ENCODE measurements at places on chromosomes 7 and 10.
A peak's percentile ranks its signal among the peaks of the same experiment; 100 is the strongest.

DNA sequence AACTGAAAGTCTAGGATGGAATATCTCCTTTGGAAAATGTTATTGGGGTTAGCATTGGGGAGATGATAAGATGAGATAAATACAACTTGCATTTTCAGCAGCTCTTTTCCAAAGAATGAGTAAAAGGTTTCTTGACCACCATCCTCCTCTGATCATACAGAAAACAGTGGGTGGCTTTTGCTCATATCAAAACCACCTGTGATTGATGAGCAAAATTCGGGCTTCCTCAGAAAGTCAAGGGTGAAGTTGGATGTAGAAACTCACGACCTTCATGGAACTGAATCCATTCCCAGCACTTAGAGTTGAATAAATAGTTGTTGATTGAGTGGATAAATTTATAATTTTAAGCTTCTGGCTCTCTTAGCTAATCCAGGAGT lies 158.4 kb downstream of the DNAJB6 start:
- no peak for DNase-seq

DNA sequence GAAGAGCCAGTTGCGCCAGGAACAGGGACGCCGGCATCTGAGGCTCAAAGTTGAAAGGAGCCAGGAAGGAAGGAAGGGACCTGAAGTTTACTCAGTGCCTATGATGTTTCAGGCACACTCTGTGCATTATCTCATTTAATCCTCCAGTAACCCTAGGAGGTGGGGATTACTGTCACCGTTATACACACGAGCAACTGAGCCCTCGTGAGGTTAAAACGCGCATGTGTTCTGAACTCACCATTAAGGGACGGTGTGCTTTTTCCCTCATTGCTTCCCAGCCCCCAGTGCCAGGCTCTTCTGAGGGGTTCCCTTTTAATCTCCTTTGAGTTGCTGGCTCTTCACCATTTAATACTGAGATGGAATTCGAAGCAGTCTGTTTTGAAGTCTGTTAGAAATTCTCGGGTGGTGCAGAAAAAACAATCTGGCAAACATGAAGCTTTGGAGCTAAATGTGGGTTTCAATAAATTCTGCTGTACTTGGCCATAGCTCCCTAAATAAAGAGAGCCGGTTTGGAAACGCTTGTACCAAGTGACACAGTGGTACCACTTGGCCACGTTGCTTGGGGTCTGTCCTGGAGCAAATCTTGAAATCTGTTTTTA lies 102.2 kb downstream of the TAX1BP1 start:
- DNase-seq = peak; percentile 39

GRCh38 chr7:26815426-26815825 lies 49.0 kb downstream of the SKAP2 start:
- no peak for DNase-seq

DNA sequence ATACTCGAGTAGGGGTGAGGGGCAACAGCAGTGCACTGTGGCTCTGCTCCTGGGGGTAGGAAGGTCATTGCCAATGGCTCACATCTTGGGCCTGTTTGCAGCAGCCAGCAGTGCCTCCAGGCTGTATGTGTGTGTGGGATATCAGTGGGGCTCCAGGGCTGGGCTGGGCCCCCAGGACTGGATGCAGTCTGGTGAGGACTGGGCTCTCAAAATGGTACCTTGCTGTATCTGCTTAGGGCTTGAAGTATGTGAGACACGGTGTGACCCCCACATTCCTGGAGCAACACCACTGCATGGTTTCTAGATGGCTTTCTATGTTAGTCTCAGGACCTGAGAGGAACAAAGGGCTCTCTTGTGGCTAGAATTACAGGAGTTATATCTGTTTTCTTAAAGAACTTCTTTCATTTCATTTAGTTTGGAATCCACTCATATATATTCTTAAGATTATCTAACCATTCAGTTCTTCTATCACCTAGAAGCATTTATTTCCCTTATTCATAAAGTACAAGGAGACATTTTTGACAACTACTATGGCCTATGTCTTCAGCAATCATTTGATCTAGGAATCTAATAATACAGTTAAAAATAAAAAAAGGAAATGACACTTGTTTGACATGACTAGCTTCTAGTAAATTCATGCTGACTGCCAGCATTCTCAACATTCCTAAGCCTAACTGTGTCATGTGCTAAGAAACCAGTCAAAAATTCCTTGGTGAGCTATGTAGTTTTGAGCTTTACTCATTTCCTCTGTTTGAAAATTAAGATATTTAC lies 443.2 kb upstream of the SEMA3A start:
- DNase-seq = peak; percentile 84

- no peak for DNase-seq
Observed at GRCh38 chr10:95406651-95407280, 116.0 kb upstream of the PDLIM1 start.

- peak; percentile 97 for DNase-seq
Observed at GRCh38 chr10:4246881-4247358, 461.9 kb upstream of the KLF6 start.

DNA sequence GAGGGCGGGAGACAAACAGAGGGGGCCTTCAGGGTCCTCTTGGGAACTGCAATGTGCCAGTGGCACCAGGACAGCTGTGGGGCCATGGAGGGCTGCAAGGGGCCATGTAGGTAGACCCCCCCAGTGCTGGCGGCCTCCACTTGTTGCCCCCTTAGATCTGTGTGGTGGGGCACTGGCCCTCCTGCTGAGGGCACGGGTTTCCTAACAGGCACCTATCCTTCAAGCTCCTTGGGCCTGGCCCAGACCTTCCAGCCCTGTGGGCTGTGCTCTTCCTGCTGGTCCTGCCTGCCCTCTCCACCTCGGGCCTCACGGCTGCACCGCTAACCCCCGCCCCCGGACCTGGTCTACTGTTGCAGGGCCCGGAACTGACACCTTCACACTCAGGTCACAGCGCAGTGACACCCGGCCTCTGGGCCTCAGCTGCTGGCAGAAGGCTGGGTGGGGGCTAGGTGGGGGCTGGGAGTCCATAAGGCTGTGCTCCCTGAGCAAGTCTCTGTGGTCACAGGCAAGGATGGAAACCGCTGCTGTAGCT lies 12.6 kb downstream of the RASGEF1A start:
- DNase-seq = no peak

All from amniotic epithelial cell (primary cell).